ENCODE measurements at places on chromosomes 5 and 9.

GRCh38 chr5:42579320-42579719, 156.1 kb downstream of the GHR start:
- DNase-seq, result no peak

DNA sequence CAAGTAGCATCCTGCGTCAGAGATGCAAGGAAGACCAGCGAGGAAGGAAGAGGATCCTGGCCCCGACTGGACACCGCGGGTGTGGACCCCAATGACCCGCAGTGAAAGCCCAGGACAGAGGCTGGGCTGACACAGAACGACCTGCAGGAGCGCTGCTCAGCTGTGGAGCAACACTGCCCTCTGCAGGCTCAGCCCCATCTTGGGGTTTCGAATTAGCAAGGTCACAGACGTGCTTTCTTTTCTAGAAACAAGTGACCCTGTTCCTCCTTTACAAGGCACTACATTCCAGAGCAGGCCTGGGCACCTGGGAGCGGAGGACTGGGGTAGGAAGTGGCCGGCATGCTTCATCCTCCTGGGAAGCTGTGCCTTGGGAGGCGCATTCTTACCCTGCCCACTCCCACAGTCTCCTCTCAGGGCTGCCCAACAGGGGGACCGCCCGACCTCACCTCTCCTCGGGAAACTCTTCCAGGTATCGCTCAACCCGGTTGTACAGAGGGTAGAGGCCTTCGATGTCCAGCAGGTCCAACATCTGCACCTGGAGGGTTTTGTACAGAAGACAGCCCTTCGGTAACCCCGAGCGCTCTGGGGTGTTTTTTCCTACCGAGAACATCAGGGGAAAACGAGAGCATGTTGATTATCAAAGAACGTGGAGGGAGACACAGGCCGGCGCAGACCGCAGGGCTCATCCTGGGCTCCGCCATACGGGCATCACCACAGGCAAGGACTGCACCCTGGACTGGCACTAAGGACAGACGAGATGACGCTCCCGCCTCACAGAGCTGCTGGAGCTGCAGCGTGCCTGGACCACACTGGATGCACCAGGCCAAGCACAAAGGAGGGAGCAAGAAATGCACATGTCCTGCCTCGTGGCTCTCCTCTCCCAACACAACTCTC, 35.0 kb downstream of the IPPK start:
- DNase-seq, result peak; percentile 95

DNA sequence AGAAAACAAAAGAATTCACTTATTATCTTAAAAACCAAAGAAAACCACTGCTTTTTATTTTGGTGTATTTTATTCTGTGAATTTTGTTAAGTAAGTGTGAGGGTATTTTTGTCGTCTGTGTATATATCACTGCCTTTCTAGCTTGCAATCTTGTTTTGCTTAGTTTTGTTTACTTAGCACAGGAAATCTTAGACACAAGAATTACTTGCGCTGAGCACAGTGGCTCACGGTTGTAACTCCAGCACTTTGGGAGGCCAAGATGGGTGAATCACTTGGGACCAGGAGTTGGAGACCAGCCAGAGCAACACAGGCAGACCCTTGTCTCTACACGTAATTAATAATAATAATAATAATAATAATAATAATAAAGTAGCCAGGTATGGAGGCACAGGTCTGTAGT, 230.3 kb downstream of the PAPPA start:
- no peak for DNase-seq

GRCh38 chr5:96180684-96181435, 219.2 kb upstream of the ELL2 start:
- no peak for DNase-seq

GRCh38 chr9:137030538-137031527, 1.1 kb downstream of the FUT7 start:
- DNase-seq, result no peak

All from WTC11 (cell line).